ENCODE measurements at places on chromosomes 16 and 17.

GRCh38 chr16:65394281-65394680 is 272.4 kb upstream of the CDH11 start:
- no peak for DNase-seq

- DNase-seq = no peak
Observed at GRCh38 chr17:80761110-80761871, 216.7 kb downstream of the RPTOR start.

- DNase-seq = no peak
Observed at GRCh38 chr16:78375055-78375679, 275.7 kb downstream of the WWOX start.

DNA sequence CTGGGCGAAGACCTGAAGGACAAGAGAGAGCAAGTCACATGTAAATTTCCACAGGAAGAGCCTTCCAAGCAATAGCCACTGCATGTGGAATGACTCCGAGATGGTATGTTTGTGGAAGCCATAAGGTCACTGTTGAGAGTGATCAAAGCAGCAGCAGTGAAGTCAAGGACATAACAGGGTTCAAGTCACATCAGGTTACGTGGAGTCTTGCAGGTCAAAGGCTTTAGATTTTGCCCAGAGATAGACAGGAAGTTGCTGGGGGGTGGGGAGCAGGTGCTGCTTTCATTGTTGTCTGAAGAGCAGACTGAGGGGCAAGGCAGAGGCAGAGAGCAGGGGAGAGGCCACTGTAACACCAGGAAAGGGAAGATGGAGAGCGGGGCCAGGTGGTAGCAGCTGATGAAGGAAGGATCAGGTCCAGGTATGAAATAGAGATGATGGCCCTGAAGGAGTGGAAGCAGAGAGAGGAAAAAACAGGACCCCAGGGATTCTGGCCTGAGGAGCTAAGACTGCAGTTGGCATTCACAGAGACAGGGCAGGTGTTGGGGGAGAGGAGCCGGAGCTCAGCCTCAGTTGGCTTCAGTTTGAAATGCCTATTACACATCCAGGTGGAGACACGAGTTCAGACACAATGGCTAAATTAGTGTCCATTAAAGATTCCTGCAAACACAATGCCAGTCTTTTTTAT is 129.3 kb upstream of the AXIN2 start:
- DNase-seq = no peak

GRCh38 chr17:62064791-62065563 is at the start of gene MED13:
TSS of gene MED13 (minus strand) at chr17:62065278. CDS start at chr17:62065205, 73 bp downstream.
- peak; percentile 66 for DNase-seq

DNA sequence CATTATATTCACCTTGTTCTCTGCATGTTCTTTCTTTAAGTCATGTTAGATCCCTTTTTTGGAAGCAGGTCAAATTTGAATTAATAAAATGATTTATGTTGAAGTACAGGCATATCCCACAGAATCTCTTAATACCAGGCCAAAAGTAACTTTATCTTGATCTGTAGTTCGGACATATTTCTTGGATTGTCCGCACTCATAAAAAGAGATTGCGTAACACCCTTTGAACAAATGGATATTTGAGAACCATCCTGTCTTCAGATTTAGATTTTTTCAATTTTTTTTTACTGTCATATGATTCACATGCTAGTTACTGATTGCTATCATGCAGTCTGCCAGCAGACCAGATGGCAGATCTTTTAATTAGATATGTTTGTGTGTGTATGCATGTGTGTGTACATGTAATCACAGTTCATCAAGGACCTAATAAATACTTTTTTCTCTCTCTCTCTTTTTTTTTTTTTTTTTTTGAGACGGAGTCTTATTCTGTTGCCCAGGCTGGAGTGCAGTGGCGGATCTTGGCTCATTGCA is 352.6 kb downstream of the WWOX start:
- no peak for DNase-seq

GRCh38 chr17:60303406-60304099 is 88.4 kb downstream of the USP32 start:
- no peak for DNase-seq

- DNase-seq = no peak
Observed at GRCh38 chr16:69796285-69797118, 34.4 kb downstream of the WWP2 start.

GRCh38 chr17:39009581-39010001 is 42.4 kb upstream of the FBXO47 start:
- peak; percentile 43 for DNase-seq

GRCh38 chr16:85750827-85751697 is at the start of gene C16orf74:
TSS of gene C16orf74 (minus strand) at chr16:85751096. CDS start at chr16:85735217, 15,879 bp downstream.
- DNase-seq = no peak

- no peak for DNase-seq
Observed at GRCh38 chr17:18980682-18981334, 23.8 kb downstream of the FAM83G start.

DNA sequence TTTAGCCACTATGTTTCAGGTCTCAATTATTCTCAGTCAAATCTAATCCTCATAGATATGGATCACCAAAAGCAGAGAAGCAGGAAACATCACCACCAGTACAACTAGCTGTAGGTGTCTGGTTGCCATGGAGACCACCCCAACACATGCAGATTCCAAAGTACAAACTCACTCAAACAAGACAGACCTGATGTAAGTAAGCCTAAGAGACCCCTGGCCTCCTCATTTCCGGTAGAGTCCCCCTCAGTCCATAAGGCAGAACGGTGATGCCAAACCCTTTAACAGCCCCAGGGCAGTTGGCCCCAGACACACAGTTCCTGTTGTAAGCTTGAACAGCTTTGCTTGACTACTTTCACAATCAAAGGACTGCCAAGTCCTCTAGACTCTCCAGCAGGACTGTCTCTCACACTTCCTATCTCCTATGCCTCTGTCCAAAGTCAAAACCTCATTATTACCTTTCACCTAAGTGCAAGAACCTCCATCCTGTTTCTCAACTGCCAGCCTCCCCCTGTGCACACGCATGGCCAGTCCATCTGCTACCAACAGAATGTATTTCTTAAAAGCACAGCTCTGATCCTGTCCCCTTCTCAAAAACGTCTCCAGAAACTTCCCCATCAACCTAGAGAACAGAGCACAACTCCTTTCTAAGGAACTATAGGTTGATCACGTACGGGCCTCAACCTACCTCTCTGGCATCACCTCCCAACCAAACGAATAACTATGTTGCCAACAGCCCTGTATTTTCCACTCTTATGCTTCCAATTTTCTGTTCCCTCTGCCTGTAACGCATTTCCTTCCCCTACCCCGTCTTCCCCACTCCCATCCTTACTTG is 23.9 kb downstream of the SLC39A11 start:
- DNase-seq = no peak
